LNCaP clone FGC (cell line): ENCODE measurements at places on chromosomes 11 and 22.

- no peak for DNase-seq
Observed at GRCh38 chr22:31613286-31613903, 48.6 kb downstream of the PISD start.

DNA sequence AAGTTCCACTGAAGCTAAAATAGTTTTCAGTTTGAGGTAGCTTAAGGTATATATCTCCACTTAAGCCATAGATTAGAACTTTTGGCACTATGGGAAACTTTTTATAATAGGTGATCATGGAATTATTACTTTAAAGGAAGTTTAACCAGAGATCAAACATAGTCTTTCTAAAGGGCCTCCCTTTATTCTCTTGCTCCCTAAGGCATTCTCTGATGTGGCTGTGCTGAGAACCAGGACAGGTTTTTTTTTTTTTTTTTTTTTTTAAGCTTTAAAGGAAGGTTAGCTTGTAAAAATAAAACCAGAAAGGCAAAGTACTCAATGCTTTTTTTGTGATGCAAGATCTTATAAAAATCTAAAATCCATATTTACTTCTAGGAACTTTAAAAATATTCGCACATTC, 2.9 kb upstream of the MRPL48 start:
- no peak for DNase-seq

GRCh38 chr11:100830274-100830673, 143.2 kb downstream of the ARHGAP42 start:
- DNase-seq: no peak

- DNase-seq: no peak
Observed at GRCh38 chr11:69801513-69802335, 17.5 kb downstream of the FGF3 start.

- DNase-seq: no peak
Observed at GRCh38 chr11:111585371-111585770, 16.9 kb upstream of the SIK2 start.

DNA sequence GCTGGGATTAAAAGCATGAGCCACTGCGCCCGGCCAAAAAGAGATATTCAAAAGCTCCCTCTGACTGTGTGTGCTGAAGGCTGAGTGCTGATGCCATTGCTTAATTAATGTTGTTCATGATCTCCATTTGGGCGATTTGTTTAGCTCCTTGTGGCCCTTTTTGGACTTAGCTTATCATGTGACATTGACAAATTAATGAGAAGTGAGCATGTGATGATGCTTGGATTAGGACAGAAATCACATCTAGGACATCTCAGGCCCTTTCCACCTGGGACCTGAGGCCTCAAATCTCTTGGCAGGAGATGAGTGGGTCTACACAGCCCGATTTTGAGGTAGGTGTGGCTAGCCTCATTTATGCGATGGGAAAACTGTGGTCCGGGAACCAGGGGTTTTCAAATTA, 10.4 kb downstream of the EHF start:
- DNase-seq: no peak

GRCh38 chr11:123052901-123053721, 8.8 kb downstream of the HSPA8 start:
- no peak for DNase-seq

GRCh38 chr11:112727341-112727841, 233.8 kb upstream of the NCAM1 start:
- DNase-seq: no peak

DNA sequence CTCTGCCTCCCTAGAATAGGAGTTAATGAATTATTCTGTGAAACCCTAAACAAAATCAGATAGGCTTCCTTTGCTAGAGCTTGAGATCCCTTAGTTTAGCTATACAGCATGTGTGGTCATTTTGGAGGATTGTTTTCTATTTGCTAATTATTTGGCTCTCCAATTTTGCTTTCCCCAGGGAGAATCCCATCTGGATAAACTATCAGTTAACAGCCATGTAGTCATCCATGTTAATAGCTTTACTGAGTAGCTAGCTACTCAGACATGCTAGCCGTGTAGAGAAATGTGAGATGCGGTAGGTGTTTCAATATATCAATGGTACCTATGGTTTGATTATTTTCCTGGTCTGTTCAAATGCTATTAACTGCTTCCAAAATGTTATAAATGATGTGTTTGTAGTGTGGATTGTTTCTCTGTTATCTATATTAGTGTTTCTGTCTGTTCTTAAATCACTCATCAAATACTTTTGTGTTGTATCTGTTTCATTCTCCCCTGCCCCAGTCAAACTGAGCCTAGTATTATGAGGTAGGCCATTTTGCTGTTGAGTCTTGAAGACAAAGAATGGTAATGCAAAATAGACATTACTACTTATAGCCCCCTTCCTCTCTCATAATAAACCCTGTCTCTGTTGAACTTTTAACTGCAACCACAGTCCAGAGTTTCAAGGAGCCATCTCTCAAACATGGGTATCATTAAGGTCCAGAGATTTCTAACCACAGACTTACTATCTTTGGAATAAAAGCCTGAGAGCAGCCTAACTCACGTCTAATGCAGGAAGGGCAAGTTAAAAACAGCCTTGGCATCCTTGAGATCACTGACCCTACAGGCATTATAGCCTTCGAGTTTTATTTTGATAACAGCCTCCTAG, 56.1 kb upstream of the GRAMD1B start:
- DNase-seq: no peak

- DNase-seq: no peak
Observed at GRCh38 chr11:94776351-94777321, 8.5 kb downstream of the AMOTL1 start.

- DNase-seq: no peak
Observed at GRCh38 chr11:38332046-38332445, 1734.0 kb upstream of the RAG2 start.

- DNase-seq: no peak
Observed at GRCh38 chr22:27032091-27032761, 374.8 kb downstream of the MIAT start.

DNA sequence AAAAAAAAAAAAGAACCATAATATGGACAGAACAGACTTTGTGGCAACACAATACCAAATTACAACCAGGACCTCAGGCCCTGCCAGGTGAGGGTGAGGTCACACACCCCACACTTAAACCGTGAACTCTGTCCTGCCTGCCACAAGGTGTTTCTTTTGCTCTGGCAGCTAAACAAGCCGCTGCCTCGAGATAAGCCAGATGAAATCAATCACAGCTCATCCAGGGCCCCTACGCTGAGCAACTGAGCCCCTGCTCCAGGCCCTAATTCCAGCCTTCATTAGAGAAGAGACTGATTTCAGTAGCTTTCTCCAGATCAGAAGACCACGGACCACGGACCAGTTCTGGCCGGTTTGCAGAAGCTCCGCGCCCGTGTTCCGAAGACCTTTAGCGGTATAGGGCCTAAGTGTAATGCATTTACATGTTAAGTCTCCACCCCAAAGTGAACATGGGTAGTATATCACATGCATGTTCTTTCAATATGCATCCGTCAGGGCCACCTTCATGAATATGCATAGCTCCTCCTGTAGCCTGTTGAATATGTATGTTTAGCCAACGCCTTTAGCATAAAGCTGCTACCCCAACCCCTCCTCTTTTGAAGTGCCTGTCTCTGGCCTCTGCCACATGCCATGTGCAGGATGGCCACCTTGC, 14.8 kb upstream of the RAC2 start:
- DNase-seq: no peak

DNA sequence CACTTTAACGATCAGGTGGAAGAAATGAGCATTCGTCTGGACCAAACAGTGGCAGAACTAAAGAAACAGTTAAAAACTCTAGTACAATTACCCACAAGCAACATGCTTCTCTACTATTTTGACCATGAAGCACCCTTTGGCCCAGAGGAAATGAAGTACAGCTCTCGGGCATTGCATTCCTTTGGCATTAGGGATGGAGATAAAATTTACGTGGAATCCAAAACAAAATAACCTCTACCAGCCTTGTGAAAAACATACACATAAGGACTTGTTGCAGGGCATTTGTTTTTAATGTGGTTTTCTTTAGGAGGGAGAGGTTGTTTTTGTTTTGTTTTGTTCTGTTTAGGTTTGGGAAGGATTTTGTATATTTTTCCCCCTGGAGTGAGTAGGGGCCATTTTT, 14.2 kb upstream of the TECTA start:
- DNase-seq: no peak

DNA sequence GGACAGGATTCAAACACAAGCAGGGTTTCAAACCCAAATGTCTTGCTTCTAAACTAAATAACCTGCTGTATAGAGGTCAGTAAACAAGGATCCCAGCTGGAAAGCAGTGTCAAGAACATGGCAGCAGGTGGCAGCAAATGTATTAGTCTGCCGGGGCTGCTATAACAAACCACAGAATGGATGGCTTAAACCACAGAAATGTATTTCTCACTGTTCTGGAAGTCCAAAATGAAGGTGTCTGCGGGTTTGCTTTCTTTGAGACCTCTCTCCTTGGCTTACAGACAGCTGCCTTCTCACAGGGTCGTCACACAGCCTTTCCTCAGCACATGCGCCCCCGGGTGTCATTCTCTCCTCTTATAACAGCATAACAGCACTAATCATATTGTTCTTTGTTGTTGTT, 65.1 kb upstream of the LRRC55 start:
- no peak for DNase-seq

GRCh38 chr11:17528906-17529843, 15.0 kb downstream of the USH1C start:
- DNase-seq: no peak

DNA sequence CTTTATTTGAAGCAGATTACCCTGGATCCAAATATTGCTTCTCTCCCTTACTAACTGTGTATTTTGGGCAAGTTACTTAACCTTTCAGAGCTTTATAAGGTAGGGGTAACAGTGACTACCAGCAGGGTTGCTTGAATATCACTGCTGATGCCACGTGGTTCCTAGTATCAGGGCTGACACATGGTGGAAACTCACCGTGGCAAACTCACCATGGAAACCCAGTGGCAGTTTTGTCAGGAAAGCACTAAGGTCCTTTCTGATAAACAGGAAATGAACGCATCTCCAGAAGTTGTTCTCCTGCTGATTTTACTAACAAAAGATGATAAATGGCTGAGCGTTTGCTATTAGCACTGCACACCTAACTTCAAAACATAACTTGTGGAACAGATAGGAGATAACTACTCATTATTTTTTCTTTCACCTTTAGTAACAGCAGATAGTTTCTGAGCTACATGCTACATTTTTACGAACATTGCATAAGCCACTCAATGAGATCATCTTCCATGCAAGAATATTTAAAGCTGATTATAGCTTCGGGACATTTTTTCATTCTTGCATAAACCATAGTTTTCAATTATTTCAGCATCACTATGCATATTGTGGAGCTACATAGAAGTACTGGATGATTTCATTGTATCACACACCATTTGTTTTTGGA, 59.7 kb upstream of the RAG2 start:
- no peak for DNase-seq

DNA sequence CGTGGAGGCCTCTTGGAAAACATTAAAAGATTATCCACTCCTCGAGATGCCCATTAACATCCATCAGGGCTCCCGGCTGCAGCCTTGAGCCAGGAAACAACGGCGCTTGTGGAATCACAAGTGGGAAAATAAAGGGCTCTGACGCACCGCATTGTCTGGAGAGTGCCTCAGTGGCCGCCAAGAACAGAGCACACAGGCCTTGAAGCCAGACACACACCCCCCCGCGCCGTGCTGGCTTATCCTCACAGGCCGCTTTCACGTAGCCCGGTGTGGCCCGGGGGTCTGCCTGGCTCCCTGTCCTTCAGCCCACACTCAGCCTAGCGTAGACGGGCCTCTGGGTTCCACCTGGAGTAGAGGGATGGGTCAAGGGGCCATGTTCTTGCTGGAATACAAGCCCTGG, 1020.5 kb downstream of the BRD1 start:
- no peak for DNase-seq

DNA sequence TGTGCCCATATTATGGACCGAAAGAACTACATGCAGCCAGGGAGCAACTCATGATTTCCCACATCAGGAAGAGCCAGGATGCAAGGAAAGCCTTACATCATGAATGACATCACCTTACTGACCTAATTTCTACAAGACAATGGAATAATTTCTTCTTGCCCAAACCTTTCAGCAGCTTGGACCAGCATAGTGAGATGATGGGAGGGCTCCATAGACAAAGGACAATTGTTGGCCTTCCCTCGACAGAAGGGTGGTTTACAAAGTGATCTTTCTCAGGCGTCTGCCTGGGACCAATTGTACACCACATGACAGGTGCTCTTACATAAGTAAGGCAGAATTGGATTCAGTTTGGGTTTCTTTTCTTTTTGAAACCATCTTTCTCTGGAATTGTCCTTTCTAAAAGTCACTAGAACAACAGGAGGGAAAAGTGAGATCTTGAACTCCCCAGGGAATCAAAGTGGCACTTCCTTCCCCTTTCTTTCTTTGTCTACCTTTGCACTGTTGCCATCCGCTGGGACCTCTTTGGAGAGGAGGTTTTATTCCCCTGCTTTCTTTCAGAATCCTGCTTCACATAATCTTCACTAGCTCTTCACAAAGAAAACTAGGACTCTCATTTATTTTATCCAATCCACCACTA, 51.7 kb upstream of the PAK1 start:
- DNase-seq: no peak
